Right ventricle myocardium inferior (tissue), 1 donor: ENCODE measurements at places on chromosomes 16 and 17. TPM values are rescaled to one million over a fixed set of nuclear protein-coding genes. Genes with fewer than 3 reads are reported as not detected.

DNA sequence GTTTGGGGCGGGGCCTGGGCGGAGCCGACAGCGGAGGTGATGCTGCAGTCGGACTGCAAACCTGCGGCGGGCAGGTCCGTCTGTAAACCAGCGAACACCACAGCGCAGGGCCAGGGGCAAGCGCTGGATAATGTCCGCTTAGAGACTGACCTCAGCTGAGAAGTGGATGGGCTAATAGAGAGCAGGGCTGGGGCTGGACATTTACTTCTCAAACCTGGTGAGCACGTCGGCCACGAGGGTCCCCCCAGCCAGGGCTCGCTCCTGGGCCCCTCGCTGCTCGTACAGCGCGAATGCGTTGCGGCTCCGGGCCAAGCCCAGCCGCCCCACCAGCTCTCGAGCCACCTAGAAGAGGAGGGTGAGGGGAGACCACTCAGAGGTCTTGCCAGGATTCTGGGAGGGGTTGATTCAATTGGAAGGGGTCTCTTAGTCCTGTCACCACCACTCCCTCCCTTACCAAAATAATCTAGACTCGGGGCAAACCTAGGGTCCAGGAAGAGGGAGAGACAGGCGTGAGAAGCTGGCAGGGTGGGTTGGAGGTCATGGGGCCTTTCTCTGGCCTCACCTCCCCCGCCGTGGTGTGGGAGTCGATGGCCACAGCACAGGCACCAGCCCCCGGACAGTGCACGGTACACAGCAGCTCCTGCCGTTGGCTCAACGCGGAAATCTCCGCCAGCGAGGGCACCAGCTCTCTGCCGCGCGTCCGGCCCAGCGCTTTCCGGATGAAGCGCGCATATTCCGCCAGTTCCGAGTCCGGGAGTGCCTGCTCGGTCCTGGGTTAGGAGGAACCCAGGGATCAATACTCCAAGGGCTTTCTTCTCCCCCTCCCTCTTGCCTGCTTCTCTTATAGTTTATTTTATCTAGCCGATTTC lies 5.8 kb downstream of the PLEKHH3 start:
- no peak for DNase-seq

- DNase-seq, result peak; percentile 91
Measured at GRCh38 chr17:3892095-3892998, 506 bp downstream of the CAMKK1 start.

MYOCD gene
- total RNA-seq, result 37.6 TPM

DNA sequence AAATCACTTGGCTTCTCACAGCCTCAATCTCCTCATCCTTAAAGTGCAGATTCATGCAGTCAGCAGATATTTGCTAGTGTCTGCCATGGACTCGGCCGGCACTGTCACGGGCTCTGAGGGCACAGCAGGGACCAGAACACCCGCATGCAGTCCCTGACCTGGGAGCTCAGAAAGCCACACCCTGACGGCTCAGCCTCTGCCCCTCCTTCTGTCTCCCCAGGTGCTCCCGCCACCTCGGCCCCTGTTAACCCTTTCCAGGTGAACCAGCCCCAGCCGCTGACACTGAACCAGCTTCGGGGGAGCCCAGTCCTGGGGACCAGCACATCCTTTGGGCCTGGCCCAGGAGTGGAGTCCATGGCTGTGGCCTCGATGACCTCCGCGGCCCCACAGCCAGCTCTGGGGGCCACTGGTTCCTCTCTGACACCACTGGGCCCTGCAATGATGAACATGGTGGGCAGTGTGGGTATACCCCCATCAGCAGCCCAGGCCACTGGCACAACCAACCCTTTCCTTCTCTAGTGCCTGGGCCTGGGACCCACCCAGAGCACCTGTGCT lies 28.7 kb downstream of the B9D1 start:
- no peak for DNase-seq

DOC2A gene
- 0.35 TPM for total RNA-seq

DNA sequence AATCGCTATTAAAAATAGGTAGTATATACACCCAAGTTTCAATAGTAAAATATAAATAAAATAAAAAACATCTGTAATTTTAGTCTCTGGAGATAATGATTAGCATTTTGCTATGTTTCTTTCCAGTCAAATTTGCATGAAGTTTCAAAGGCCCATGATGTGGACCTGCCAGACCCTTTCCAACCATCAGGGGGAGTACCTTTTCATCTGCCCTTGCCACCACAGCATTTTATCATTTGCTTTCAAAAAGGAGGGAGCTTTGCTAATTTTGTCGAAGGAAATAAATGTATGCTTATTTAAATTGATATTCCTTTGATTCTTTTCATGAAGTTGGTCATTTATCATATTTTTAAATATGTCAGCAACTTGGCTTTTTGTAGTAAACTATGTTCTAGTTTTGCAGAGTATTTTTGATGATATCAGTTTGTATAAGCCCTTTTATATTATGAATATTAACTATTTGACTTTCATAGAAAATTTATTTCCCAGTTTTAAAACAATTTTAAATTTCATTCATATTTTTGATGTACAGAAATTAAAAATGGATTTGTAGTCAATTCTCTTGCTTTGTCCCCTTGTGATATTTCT lies 115.2 kb upstream of the NETO2 start:
- no peak for DNase-seq

DNA sequence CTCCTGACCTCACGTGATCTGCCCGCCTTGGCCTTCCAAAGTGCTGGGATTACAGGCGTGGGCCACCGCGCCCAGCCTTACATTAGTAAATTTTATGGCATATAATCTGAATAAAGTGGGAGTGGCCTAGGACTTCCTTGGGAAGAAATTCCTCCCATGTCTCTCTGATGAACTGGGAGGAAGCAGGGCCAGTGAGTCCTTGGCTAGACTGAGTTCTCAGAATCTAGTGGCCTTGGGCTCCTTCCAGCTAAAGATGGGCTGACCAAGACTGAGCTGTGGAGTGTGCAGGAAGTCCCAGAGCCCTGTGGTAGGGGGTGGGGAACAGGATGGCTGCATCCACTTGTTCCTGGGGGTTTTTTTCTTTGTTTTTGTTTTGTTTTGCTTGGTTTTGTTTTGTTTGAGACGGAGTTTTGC lies 10.0 kb upstream of the NAGLU start:
- no peak for DNase-seq

DNA sequence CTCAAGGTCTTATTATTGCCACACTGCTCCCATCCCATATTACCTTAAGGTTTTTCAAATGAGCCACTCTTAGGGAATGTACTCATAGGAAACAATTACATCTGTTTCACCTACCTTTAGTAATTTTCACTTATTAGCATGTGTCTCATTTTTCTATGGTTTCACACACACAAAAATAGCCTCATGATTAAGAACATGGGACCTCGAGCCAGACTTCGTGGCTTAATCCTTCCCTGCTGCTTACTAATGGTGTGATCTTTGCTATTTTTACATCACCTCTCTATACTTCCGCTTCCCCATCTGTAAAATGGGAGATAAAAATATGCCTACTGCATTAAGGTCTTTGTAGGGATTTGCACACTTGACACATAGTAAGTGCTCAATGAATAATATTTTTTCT lies 38.5 kb downstream of the OTOA start:
- no peak for DNase-seq

CCL16 gene
- total RNA-seq, result not detected

TP53TG3C gene
- total RNA-seq, result 0.46 TPM

DNA sequence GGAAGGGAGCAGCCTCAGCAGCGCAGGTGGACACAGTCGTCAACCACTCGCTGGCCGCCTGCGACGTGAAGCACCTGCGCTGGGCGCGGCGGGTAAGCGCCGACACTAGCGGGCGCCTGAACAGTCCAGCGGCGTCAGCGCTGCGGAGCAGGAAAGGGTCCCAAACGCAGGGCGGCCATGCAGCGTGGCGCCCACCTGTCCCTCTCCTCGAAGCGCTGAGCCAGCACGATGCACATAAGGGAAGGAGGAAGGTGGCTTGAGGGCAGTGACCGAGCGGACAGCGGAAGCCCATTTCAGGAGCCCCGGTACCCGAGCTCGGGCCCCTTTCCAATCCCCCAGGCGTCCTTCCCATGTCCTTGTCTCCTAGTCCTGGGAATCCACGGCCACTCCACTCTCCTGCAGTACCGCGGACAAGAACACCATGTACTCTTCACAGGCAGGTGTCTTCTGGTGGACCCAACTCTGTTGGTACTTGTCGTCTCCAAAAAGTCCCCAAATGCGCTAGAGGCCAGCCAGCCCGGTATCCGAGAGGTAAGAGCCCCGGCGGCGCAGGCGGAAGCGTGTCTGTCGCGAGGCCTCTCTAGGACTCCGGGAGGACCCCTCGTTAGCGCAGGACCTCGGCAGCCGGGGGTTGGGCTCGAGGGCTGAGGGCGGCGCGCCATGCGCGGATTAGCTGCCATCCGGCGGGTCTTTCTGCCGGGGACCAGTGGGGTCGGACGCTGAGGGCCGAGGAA lies 14.4 kb downstream of the ZNF232 start:
- peak; percentile 79 for DNase-seq

GRCh38 chr17:17702449-17703139 lies 21.3 kb downstream of the RAI1 start:
- no peak for DNase-seq

GRCh38 chr17:12624211-12624610 lies 41.5 kb upstream of the MYOCD start:
- no peak for DNase-seq

TAT gene
- total RNA-seq, result not detected

CAVIN1 gene
- 240 TPM for total RNA-seq
